AG09309 (cell line): ENCODE measurements at places on chromosomes 12 and 14.
A peak's percentile ranks its signal among the peaks of the same experiment; 100 is the strongest.

GRCh38 chr12:57756406-57757341 is 1.8 kb downstream of the MARCHF9 start:
- no peak for DNase-seq

GRCh38 chr14:73741876-73742519 is 27.8 kb upstream of the PNMA1 start:
- no peak for DNase-seq

- peak; percentile 84 for DNase-seq
These were observed 101.2 kb upstream of the SLC38A2 start for GRCh38 chr12:46473634-46474329.

GRCh38 chr14:69996216-69996615 is 117.0 kb downstream of the SMOC1 start:
- DNase-seq, result no peak

DNA sequence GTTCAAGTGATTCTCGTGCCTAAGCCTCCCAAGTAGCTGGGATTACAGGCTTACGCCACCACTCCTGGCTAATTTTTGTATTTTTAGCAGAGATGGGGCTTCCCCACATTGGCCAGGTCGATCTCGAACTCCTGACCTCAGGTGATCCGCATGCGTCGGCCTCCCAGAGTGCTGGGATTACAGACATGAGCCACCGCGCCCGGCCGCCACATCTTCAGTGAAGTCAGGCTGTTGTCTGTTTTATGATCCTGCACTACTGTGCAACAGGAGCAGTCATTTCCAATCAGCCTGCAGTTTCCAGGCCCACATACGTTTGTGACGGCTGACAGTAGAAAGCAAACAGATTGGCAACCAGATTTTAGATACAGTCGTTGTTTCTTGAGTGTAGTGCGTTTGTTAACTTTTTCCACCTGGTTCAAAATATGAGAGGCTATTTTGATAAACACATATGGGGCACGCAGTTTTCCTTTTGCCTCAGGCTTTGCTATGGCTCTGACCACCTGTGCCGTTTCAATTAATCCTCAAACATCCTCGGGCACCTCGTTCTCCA is 74.8 kb downstream of the LGMN start:
- no peak for DNase-seq

GRCh38 chr12:107440606-107441005 is 245.0 kb upstream of the PWP1 start:
- DNase-seq, result no peak

DNA sequence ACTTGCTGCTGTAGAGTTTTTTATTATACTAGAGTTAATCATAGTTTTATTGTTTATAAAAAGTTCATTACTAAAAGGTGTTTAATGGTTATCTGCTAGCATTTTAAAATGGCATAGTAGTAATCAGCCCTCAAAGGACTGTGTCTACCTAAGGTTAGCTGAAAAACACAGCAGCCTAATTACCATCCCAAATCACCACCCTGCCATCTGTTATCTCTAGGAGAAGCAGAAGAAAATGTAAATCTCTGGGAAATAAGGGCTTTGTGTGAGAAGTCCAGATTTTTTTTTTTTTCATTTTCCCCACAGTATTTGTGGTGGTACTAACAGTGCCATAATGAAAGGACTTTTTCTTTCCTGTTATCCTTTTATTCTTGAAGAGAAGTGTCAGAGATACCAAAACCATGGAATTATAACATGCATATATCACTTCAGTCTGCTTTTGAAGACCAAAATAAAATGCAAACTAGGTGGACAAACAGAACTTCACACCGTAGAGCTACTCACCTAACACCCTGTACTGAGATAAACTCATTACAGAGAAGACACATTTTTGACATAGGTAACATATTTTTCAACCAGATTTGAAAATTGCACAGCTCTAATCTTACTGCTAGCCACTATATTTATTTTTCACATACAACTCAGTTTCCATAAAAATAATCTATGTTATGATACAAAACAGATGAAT is 876.2 kb downstream of the C12orf50 start:
- no peak for DNase-seq

- DNase-seq, result no peak
These were observed 2.4 kb upstream of the MIPOL1 start for GRCh38 chr14:37195327-37195726.

GRCh38 chr12:8045952-8046944 is 13.7 kb downstream of the FOXJ2 start:
- DNase-seq, result no peak

GRCh38 chr12:102438827-102439210 is 41.5 kb downstream of the IGF1 start:
- DNase-seq, result no peak

DNA sequence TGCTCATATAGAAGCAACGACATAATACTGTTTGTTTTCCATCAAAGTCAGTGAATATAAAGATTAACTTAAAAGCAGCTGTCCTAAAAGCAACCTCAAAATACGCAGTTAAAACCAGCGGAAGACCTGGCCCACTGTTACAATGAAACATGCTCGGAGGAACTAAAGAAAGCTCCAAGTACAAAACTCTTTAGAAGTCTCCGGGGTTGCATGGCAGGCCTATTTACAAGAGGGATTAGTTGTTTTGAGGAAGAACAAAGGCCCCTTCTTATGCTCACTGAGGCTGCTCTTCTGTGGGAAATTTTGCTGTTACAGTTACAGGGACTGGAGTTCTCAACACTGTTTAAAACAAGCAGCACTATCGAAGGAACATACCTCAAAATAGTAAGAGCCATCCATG is 75.9 kb upstream of the C12orf71 start:
- DNase-seq, result no peak

GRCh38 chr12:67940780-67941243 is 48.4 kb upstream of the IFNG-AS1 start:
- DNase-seq, result peak; percentile 21

DNA sequence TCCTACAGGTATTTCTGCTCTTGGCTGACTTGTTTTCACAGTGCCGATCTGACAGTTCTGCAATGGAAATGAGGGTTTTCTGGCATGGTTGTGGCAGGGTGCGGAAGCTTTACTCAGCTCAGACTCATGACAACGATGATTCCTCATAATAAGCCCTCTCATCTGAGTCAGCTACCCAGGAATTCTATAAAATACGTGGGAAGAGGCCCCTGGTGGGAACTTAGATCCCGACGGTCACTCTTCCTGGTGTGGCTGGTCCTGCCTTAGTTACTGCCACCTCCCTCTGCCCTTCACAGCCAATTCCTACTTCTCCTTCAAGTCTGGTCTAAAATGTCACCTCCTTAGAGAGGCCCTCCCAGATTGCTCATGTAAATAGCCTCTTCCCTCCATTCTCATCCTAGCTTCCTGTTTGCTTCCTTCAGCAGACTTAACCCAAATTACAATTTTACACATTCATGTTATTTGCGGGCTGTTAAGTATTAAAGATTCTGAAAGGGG is 104.2 kb upstream of the MAP1LC3B2 start:
- DNase-seq, result peak; percentile 85

- no peak for DNase-seq
These were observed 22.1 kb upstream of the KIF26A start for GRCh38 chr14:104116288-104116755.

- DNase-seq, result no peak
These were observed 32.5 kb upstream of the SLC6A13 start for GRCh38 chr12:295132-295531.

GRCh38 chr14:103728721-103729120 is 13.1 kb downstream of the ZFYVE21 start:
- DNase-seq, result no peak

DNA sequence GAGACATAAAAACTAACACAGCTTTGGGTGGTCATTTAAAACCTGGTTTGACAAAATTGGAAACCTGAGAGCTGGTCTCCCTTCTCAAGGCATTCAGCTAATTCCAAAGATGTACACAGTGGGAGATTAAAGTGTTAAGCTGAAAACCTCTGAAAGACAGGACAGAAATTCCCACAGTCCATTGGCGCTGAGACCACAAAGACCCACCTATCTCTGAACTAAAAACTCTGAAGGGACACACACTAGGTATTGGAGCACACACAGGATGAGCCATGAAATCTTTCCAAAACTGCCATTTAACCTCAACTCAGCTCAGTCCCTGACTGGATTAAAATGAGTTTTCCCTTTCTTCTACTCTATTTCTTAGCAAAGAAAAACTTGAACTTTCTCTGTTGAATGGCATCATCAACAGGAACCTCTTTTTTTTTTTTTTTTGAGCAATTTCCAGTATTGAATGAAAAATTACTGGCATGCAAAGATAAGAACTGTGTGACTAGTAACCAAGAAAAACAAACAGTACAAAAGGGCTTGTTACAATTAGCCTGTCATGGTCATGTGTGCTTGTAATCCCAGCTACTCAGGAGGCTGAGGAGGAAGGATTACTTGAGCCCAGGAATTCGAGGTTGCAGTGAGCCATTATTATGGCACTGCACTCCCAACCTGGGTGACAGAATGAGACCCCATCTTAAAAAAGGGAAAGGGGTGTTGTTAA is 82.4 kb downstream of the IPO8 start:
- DNase-seq, result peak; percentile 18

DNA sequence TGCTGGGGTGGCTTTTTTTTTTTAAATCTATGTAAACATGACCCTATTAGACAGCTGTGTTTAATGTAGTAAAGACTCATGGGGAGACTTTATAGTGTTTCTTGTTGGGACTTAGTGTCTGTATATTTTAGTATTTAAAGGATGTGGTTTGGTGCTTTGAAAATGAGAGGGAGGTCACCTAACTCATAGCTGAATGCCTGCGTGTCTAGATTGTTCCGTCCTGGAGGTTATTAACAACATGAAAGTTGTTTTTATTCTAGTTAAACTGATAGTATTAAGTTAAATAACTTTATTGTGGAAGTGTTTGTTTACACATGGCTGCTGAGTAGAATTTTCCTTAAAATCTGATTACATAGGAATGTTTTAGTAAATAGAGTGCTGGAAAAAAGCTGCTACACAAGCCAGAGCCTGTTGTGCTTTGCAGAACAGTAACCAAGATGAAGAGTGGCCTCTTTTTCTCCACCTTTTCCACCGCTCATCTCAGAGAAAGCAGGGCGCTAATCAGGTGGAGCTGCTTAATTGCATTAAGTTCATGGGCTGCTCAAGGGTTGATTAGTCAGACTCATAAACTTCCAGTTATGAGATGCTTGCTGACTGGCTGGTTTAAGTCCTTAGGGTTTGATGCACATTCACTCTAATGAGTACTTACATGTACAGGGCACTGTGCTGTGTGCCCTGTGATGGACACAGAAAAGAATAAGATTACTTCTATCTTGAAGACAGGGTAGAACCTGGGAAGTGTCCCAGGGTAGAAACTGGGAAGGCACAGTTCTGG is 62.7 kb downstream of the FBXO34 start:
- DNase-seq, result no peak

- no peak for DNase-seq
These were observed 20.2 kb downstream of the CD163 start for GRCh38 chr12:7483343-7483742.

DNA sequence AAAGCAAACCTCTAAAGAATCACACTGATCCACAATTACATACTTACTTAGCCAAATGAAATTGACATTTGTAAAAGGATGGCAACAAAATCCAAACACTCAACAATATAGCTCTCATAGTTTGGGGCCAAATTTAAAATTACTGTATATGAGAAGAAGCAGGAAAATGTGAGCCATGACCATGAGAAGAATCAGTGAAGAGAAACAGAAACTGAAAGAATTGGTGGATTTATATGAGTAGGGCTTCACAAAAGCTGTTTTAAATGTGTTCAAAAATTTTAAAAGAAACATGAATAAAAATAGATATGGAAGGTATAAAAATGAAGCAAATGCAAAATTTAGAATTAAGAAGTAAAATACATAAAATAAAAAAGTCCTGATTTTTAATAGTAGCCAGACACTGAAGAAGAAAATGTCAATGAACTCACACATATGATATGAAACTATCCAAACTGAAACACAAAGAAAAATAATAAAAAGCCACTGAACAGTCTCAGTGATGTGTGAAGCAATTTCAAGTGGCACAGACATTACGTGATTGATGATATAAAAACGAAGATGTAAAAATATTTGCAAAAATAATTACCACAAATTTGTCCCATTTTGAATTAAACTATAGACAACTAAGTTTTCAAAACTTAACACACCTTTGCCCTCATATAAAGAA is 87.9 kb upstream of the MDGA2 start:
- no peak for DNase-seq

DNA sequence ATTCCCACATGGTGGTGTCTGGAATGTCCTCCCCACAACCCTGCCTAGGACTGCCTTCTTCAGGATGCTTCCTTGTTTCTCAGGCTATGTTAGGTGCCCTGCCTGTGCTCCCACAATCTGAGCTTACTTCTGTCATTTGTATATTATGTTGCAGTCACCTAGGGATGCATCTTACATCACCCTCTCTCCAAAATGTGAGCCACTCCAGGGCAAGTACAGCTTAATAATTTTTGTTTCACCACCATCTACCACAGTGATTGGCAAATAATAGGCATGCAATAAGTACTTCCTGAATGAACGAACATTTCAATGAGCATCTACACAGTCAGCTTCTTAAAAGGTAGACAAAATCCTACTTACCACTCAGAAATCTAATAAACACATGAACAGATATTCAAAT is 37.6 kb downstream of the ZFYVE26 start:
- no peak for DNase-seq

DNA sequence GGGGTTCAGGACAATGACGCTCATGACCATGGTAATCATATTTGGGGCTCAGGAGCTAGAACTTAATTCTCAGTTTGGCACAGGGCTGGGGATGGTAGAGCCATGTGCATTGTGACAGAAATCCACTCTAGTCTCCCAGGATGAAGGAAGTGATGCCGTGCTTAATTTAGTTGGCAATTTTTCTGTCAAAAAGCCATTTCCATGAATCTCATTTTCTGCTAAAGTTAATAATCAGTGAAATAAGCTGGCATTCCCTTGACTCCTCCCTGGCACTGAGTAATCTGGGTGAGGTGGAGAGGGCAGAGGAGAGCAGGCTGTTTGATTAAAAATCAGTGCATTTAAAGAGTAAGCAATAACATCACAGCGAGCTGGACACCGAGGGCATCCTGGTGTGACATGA is 45.0 kb upstream of the GPR68 start:
- DNase-seq, result no peak

DNA sequence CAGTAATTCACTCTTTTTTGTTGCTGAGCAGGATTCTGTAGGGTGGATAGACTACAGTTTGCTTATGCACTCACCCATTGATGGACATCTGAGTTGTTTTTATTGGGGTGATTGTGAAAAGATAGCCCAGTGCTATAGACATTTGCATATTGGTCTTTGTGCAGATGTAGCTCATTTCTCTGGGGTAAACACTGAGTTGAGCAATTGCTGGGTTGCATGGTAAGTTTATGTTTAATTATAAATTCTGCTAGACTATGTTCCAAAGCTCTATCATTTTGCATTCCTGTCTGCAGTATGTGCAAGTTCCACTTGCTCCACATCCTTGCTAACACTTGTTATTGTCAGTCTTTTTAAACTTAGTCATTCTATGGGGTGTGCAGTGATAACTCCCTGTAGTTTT is 65.4 kb upstream of the RFLNA start:
- no peak for DNase-seq

- no peak for DNase-seq
These were observed 1.1 kb downstream of the MGST1 start for GRCh38 chr12:16348435-16349130.

GRCh38 chr12:77324763-77325468 is 259.5 kb upstream of the E2F7 start:
- no peak for DNase-seq
